Astrocyte of the spinal cord (primary cell): ENCODE measurements at places on chromosomes 5 and 9.
A peak's percentile ranks its signal among the peaks of the same experiment; 100 is the strongest.

DNA sequence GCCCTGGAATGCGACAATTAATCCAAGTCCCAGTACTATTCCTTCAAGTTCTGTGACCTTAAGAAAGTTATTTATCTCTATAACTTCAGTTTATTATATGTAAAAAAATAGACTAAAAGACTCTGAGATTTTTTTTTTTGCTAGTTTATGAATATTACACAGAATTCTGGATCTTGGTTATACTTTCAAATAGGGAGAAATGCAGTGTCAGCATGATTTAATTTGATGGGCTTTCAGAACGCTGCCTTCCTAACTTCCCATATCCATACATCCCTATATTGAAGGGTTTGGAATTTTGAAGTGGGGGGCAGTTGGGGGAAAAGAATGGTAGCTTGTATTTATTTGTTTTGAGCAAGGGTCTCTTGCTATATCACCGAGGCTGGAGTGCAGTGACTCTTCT, 98.4 kb upstream of the MEGF10 start:
- no peak for DNase-seq

DNA sequence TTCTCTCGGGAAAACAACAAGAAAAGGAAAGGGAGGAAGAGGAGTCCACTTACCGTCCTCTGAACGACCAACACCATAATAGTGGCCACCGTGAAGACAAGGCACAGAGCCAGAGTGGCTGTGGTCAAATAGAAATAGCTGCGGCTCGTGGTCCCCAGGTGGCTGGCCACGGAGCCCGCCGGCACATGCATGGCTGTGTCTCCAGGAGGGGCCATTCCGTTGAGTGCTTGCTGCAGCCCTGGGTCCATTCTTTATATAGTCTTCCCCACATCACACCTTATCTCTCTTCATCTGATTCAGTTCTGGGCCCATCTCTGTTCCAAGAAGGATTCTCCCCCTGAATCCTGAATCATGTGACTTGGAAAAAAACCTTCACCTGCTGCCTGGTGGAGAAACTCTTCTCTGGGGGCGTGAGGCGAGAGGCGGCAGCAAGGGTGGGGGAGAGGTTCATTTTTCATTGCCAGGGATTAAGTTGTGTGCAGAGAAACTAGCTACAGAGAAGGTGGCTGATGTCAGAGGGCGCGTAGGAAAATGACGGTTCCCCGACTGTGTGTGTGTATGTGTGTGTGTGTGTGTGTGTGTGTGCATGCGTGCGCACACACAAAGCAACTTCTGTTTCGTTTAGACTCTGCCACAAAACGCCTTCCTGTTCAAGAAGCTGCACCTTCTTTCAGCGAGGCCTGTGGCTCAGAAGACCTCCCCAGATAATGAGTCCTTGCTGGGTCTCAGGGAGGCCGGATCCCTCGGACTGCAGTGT, at the start of gene TNFSF8:
TNFSF8 (minus strand) TSS at position 536 of the 757 bp plus-strand sequence; CDS start at position 248, 288 bp downstream.
- DNase-seq, result no peak

DNA sequence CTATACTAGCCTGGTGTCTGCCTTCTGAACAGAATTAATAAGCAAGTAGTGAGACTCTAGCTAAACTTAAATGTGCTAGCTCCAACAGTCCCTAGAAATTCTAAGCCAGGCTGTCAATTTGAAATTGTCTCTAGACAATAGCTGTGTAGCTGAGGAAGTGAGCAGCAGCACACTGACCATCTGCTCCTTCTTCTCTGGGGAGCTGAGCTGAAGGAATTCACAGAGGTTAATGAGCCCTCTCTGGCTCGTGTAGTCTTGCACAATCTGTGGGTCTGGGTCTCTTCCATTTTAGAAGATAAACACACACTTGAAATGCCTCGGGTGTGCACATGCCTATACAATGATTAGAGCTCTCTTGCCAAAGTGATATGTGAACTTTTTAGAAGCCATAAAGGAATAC, 63.5 kb upstream of the BARX1 start:
- DNase-seq, result peak; percentile 53

DNA sequence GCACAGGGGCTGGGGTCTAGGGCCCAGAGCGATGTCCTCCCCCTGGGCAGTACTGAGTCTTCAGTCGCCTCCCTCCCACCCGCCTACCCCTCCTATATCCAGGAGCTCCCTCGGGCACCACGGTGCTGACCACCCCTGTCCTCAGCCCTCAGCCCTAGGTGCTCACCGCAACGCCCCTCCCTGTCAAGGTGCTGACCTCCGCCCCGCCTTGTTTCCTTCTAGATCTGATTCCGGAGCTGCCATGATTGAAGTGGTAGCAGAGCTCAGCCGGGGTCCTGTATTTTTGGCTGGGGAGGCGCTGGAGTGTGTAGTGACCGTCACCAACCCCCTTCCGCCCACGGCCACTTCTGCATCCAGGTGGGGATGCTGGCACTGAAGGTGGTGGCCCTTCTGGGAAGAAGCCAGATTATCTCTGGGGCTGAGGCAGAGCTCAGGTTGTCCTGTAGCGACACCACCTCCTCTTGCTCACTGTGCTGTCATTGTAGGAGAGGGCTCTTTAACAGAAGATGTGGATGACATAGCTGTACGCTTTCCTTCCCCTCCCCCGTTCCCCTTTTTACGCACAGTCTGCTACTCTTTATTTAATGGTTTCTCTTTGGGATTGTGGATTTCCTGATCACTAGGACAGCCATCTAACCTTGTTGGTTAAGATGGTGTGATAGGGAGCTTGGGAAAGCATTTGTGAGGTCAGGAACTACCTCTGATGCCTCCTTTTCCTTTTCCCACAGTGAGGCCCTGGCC, 598 bp downstream of the RGP1 start:
- DNase-seq, result no peak

DNA sequence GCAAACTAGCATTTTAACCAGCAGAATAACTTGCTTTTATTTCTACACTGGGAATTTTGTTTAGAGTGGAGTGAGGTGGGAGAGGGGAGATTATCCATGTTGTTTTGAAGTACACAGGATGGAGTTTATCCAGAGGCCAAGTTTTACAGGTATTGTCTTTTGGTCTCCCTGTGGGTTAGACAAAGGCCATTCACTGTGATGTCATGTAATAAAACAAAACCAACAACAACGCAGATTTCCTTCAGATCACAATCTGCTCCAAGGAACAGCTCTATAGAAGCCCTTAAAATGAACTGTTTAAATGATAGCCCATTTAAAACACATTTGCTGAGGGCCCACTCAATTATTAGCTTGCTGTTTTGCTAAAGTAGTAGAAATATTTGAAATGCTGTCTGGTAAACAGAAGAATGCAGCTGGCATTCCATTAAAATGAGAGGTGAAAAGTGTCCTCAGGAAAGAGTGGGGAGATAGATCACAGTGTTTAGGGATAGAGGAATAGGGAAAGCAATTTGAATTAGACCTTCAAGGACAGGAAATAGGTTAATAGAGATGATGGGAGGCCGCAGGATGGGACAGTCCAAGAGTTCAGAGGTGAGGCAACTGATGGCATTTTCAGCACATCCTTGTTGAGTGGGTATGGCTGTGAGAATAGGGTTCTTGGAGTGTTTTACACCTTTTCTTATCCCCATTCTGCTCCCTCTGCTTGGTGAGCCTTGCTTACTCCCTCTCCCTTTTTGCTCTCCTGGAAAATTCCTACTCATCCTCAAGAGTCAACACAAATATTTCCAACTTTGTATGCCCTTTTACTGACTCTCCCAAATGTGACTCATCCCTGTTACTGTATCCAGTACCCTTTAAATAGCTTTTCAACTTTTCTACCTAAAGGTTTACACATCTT, 140.1 kb upstream of the NR3C1 start:
- DNase-seq, result peak; percentile 44
